ENCODE measurements at places on chromosomes 3 and 15.

GRCh38 chr3:7270731-7271130 lies 409.8 kb downstream of the GRM7 start:
- DNase-seq = no peak

GRCh38 chr3:113985541-113985940 lies 37.7 kb downstream of the ZDHHC23 start:
- no peak for DNase-seq

DNA sequence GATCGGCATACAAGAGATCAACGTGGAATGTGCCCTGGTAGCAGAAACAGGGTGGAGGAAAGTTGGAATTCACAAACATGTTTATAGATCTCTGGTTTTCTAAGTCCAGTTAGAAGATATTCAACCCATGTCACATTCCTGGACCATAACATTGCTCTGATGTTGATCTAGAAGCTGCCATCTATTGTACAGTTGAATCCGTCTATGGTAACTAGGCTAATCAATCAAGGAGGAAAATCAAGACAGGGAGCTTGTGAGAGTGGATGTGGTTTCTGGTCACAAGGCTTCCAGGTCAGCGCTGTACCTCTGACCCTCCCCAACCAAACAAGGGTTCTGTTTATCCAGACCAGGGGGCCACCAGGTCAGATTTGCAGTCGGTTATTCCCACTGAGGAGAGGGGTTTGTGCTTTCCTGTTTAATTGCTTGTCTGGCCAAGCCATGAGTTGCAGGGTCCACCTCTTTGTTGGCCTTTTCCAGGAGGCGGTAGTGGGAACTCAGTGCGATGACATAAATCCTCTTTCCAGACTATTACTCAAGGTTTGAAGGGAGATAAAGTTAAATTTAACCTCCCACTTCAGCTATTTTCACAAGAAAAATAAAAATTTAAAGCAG lies 130.3 kb downstream of the SLCO3A1 start:
- DNase-seq = no peak

GRCh38 chr15:48858401-48858800 lies 19.5 kb upstream of the EID1 start:
- DNase-seq = no peak

GRCh38 chr3:102936511-102937045 lies 501.8 kb downstream of the ZPLD1 start:
- no peak for DNase-seq

- no peak for DNase-seq
Observed at GRCh38 chr3:81863756-81864155, 102.3 kb upstream of the GBE1 start.

GRCh38 chr3:20097015-20097414 lies 56.8 kb downstream of the KAT2B start:
- DNase-seq = no peak

DNA sequence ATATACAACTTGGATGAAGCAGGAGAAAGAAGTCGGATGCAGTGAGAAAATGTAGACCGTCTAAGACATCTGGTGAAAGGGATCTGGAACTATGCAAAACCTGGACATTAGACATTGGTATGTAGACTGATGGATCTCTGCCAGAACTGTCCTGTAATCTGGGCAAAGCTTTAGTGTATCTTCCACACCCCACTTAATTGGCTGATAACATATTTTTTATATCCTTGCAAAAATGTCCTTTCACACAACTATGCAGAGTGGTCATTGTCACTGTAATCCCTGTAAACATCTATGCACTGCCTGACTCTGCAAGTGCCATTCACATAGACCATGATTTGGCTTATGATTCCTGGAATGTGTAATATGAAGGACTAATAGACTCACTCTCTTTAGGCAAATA lies 163.1 kb downstream of the TUSC7 start:
- DNase-seq = no peak

DNA sequence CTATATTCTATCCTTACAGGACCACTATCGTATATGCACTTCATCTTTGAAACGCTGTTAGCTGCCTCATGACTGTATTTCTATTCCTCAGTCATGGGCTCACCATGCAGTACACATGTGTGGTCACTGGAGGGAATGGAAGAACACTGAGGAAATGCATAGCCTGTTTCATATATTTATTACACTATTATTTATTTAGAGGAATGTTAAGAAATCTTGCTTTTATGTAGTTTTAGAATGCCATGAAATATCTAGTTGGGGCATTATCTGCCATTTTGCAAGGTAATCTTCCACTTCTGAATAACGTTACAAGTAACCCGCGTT lies 155.7 kb downstream of the IGF1R start:
- no peak for DNase-seq

DNA sequence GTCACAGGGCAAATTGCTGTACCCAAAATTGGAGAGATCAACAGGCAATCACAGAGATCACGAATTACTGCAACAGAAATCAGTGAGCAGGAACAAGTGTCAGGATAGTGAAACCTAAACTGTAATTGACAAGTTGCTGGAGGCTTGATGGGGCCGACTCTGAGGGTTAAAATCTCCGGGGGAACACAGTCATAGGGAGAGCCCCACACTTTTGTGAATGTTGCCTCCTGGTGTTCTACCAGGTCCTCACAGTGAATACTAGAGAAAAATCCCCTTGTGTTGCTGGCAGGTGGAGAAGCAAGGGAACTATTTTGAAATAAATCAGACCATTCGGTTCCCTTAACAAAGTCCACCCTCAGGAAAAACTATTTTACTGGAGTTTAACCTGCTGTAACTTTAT lies 697.5 kb upstream of the CBLB start:
- DNase-seq = no peak

GRCh38 chr3:26280517-26280916 lies 342.1 kb upstream of the LRRC3B start:
- DNase-seq = no peak

- DNase-seq = no peak
Observed at GRCh38 chr15:68445351-68445750, 13.4 kb upstream of the ITGA11 start.

- no peak for DNase-seq
Observed at GRCh38 chr3:26647078-26647477, 24.5 kb downstream of the LRRC3B start.

DNA sequence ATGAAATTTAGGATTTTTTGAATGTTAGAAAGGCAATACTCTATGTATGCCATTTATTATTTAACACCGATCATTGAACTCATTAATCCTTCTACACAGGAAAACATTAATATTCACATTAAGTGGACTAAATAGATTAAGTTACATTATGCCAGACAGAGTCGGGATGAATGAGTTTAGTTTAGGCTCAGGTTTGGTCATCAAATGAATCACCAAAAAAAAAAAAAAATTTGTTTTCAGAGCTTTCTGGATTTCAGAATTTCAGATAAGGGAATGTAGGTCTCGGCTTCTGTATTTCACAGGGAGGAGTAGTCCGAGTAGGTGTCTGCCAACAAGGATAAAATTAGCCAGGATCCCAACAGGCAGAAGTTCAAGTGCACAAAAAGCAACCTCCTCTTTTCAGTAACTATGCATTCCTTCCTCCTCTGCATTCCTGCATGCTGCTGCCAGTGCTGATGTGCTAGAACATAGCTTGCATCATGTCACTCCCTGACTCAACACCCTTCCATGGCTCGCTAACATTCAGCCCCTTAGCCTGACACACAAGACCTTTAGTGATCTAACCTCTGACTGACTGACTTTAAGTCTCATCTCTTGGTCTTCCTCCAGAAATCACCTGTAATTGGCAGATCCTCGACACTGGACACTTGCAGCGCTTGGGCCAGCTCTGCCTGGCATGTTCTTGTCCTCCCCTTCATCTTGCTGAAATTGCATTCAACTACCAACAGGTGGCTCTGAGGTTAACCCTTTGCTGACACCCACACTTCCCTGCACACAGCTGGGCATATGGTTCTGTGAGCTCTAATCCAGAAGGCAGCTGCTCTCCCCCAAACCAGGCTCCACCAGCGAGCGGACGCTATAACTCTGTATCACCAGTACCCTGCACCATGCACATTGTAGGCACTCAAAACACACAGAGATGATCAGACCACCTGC lies 145.4 kb upstream of the PROK2 start:
- DNase-seq = no peak

GRCh38 chr15:66768987-66769386 lies 67.0 kb downstream of the SMAD6 start:
- DNase-seq = no peak

Data from CD4-positive, alpha-beta T cell treated with Interleukin-17A for 4 hours (primary cell).